CD4-positive, alpha-beta T cell treated with Interleukin-15 for 1 hour (primary cell): ENCODE measurements at places on chromosomes 4 and X.

GRCh38 chrX:105502336-105502735 lies 281.8 kb upstream of the TEX13A start:
- no peak for DNase-seq

GRCh38 chrX:2589186-2590020 lies 88.6 kb upstream of the DHRSX start:
- no peak for DNase-seq

DNA sequence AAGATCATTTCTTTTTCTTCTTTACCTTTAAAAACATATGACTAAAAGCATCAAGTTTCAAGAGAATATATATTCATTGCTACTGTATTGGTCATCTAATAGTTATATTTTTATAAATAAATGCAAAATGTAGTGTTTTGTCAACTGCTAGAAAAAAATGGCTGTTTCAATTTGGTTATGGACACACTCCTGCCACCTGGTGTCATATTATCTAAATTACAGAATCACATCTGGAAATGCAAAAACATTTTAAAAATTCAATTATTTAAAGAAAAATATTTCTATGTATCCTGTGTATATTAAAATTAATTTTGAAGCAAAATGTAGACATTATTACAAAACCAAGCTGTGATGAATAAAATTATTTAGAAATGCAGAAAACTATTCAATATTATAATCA lies 329.4 kb upstream of the PCDH18 start:
- DNase-seq, result no peak

GRCh38 chr4:17153572-17153971 lies 255.1 kb upstream of the LDB2 start:
- no peak for DNase-seq

GRCh38 chr4:158850371-158850770 lies 81.5 kb downstream of the FNIP2 start:
- no peak for DNase-seq

DNA sequence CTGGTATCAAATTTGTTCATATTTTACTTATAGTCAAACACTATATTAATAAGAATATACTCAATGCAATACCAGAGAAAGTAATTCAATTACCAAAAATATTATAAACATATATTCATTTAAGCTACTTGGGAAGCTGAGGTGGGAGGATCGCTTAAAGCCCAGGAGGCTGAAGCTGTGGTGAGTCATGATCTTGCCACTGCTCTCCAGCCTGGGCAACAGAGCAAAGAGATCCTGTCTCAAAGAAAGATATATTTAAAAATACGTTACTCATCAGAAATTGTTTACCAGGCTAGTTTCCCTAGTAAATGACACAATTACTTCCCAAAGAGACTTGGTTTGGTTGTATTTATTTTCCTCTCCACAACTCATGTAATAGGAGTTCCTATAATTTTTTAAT lies 433.6 kb downstream of the GASK1B start:
- DNase-seq, result no peak

GRCh38 chrX:104420907-104421306 lies 145.1 kb upstream of the IL1RAPL2 start:
- DNase-seq, result no peak

GRCh38 chrX:1453395-1453783 lies 680 bp upstream of the ASMTL start:
- peak; percentile 83 for DNase-seq

GRCh38 chr4:98663226-98664006 lies 5.0 kb upstream of the TSPAN5 start:
- DNase-seq, result peak; percentile 60

DNA sequence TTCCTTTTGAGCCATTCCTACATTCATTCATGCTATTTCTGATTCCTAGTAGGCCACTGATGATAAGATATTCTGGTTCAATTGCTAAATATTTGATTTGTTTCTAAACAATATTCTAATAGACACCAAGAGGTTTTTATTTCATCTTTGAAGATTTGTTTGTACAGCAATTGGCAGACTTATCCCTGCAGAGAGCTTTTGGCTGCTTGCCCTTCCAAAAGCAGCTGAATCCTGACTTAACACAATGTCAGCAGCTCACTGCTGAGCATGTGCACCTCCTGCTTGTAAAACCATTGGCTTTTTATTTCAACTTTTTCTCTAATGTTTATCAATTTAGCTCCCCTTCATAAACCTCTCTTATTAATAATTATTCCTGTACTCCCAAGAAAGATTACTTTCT lies 45.3 kb downstream of the MMRN1 start:
- no peak for DNase-seq

GRCh38 chrX:118337687-118338086 lies 8.2 kb upstream of the WDR44 start:
- DNase-seq, result no peak

- no peak for DNase-seq
Observed at GRCh38 chrX:107700317-107700774, 72.0 kb downstream of the PRPS1 start.
